Activated CD8-positive, alpha-beta memory T cell treated with anti-CD3 and anti-CD28 coated beads for 1 hour (primary cell): ENCODE measurements at places on chromosomes 2 and 18.

DNA sequence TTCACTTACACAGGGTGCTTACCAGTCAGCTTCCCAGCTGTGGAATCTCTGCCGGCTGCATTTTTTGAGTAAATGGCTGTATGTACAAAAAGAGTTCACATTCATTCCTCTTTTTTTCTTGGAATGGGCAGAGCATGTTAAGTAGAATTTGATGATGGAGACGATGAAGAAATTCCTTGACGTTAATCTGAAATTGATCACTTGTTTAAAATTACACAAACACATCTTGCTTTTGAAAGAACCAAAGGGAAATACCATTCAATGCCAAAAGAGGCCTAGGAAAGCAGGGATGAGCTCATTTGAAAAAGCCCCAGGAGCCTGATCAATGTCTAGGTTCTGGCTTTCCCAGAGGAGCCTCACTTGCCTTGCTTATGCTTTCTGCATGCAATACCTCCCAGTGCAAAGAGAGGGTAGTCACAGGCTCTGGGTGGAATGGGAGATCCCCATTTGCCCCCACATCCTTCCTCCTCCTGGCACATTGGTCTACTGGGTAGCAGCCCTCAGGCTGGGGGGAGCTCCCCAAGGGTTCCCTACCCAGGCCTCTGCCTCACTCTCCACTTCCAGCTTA, 12.3 kb upstream of the SMAD7 start:
- DNase-seq, result no peak

DNA sequence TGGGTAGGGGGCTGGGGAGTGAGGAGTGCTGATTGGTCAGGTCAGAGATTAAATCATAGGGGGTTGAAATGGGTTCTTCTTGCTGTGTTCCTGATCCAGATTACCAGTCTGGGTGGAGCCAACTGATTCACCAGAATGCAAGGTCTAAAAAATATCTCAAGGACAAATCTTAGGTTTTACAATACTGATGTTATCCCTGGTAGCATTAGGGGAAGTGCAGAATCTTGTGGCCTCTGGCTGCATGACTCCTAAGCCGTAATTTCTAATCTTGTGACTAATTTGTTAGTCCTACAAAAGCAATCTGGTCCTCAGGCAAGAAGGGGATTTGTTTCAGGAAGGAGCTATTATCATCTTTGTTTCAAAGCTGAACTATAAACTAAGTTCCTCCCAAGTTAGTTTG, 289.2 kb upstream of the KYNU start:
- no peak for DNase-seq

GRCh38 chr2:103364177-103364576, 602.3 kb downstream of the TMEM182 start:
- DNase-seq, result no peak

GRCh38 chr2:205280596-205281236, 401.6 kb upstream of the NRP2 start:
- DNase-seq, result no peak

DNA sequence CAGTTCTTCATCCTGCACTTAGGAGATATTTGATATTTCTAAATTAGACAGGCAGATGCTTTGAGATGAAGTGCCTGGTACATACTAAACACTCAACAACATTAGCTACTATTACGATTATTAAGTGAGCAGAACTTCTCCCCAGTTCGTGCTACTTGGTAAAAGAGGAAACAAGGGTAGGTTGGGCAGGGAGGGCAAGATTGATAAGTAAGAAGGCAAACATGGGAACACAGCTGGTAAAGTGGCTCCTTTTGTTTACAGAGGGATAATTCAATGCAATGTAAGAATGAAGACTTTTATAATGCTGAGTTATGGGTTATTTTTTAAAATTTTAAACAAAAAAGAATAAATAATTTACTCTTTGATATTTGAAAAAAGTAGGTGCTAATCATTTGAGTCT, 15.9 kb upstream of the WIPF1 start:
- no peak for DNase-seq

DNA sequence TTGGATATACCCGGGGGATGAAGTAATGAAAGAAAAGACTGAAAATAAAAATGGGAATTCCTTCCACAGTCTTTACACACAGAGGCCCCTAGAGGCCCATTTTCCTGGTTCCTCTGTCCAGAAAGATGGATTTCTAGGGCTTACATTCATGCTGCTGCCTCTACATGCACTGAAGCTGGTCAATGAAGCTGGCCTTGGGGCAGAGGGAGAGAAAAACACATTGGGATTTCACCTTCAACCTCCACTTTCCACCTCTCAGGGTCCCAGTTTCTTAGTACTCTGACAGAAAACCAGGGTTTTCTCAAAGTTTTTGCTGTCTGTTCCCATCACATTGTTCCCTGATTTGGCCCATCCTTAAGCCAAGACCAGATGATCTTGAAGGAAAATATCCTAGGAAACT, 154.6 kb upstream of the ZSWIM2 start:
- no peak for DNase-seq

GRCh38 chr2:320561-320960, 32.7 kb upstream of the ALKAL2 start:
- DNase-seq, result no peak

DNA sequence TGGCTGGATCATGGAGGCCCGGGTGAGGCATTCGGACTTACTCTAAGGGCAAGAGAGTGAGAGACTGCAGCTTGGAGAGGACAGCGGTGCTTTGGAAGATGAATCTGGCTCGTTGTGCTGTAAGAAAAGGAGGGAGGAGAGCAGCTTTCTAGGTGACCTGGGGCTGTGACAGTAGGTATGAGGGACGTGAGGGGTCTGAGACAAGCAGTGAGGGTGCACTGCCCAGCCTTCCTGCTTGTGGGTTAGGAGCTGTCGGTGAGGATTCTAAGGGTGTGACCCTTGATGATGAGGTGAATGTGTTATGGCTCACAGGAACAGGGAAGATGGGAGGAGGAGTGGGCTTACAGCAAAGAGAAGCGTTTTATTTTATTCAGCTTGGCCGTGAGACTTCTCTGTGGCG, 27.1 kb upstream of the RHOB start:
- no peak for DNase-seq

- DNase-seq, result no peak
These were observed 151.4 kb downstream of the HNMT start for GRCh38 chr2:138115666-138116065.

GRCh38 chr2:30516166-30516565, 69.1 kb downstream of the LCLAT1 start:
- DNase-seq, result no peak

DNA sequence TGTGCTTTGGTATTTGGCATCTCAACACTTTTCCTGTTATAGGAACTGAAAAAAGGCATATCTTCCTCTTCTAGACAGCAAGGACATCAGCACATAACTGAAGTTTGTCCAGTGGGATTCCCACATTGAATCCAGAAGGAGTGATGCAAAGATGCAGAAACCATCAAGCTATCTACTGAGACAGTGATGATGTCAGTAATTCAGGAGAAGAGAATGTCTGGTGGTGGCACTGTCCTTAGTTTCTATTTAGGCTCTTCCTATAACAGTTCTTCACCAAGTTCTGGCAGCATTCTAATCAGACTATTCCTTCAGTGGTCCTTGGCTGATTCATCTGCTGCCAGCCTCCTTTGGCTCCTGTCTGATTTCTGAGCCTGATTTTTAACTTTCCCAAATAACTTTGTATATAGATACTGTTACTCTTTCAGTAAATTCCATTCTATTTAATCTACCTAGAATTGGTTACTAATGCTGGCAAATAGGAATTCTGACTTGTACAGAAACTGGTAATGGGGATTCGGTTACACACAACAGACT, 56.6 kb upstream of the AGPS start:
- DNase-seq, result no peak

GRCh38 chr2:11375689-11376027, 31.2 kb upstream of the ROCK2 start:
- no peak for DNase-seq

DNA sequence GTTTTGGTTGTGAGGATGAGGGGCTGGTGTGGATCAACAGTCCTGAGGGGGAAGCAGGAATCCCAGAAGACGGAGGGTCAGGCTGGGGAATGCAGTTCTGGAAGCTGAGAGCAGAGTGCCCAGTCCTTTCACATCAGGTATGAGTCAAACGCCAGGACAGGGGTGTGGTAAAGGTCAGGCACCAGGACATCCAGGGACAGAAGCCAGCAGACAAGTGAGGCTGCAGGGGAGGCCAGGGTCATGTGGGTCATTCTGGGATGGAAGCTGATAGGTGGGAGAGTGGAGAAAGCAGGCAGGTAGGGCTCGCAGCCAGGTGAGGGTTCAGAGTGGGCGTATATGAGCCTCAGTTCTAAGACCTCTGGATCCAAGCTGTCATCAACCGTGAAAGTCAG, 12.8 kb upstream of the GNLY start:
- DNase-seq, result no peak

GRCh38 chr2:16330571-16330970, 335.1 kb downstream of the CYRIA start:
- no peak for DNase-seq
